ENCODE measurements at places on chromosomes 1 and 21.

DNA sequence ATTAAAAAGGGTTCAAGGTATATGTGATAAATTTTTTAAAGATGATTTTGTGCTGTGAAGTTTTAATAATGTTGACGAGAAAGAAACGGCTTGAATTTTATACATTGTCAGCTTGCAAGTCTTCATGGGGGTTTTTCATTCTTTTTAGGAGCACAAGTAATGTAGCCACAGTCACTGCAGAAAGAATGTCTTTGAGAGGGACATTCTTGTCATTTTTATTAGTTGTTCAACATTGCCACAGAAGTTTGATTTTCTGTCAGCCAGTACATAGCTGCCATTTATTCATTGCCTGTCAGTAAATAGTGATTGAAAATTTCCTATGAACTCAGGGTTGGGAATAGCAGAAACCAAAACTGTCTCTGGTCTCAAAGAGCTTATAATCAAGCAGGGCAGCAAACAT, 156.3 kb downstream of the DHRS3 start:
- DNase-seq, result no peak

GRCh38 chr1:74180490-74180889, 17.5 kb downstream of the LRRIQ3 start:
- DNase-seq, result no peak

GRCh38 chr1:219651993-219652392, 39.1 kb upstream of the ZC3H11B start:
- no peak for DNase-seq

DNA sequence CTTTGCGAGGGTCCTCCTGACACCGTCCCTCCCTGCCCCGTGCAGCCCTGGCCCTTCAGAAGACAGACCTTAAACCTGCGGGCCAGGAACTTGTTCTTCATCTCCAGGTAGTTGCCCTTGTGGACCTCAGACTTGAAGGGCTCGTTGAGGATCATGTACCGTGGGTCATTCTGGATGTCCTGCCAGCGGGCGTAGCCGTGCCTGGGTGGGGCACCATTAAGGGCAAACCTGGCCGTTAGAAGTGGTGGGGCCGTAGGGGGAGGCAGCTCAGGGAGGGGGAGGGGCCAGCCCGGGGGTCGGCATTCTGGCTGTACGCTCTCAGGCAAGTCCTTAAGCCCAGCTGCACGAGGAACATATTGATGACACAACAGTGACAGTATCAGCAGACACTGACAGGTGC, 64.6 kb downstream of the KCNAB2 start:
- no peak for DNase-seq

GRCh38 chr1:26959722-26960624, at the start of gene KDF1:
Gene KDF1, minus strand, starts transcription at chr1:26960468. Its CDS starts 8,088 bp downstream, at chr1:26952380.
- peak; percentile 26 for DNase-seq

GRCh38 chr1:208009706-208010444, 99.0 kb upstream of the CD34 start:
- DNase-seq, result no peak

DNA sequence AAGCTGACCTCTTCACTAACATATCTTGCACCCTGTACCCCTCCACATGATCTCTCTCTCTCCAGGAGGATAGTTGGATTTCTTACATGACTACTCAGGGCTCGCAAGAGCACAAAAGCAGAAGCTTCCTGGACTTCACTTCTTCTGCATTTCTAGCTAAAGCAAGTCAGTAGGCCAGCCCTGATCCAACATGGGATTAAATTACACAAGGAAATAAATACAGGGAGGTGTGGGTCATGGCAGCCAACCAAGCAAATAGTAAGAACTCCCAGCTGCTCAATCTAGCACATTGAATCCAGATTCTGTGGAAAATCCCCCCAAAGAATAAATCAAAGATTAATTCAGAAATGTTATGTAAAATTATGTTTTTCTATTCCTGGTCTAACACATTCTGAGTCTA, 33.3 kb downstream of the KLHDC7A start:
- no peak for DNase-seq

GRCh38 chr1:17359031-17359430, 13.0 kb upstream of the PADI6 start:
- DNase-seq, result no peak

DNA sequence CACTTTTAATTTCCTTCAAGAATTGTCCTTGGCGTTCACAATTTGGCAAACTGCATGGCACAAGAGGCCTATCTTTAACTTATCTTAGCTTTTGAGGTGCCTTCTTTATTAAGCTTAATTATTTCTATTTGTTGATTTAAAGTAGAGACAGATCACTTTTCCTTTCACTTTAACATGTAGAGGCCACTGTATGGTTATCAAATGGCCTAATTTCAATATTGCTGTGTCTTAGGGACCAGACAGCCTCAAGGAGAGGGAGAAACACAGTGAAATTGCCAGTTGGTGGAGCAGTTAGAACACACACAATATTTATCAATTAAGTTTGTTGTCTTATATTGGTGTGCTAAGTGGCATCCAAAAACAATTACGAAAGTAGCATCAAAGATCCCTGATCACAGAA, 1013.9 kb downstream of the KCNT2 start:
- no peak for DNase-seq

Data from T-helper 22 cell (primary cell).